Activated CD4-positive, alpha-beta T cell treated with anti-CD3 and anti-CD28 coated beads, Interleukin-2, amount 50 U/mL, for 4 hours (primary cell): ENCODE measurements at places on chromosomes 6 and 20.

GRCh38 chr6:30763618-30764489 lies 19.5 kb upstream of the IER3 start:
- DNase-seq: no peak

GRCh38 chr6:137190583-137191094 lies 17.2 kb upstream of the IL22RA2 start:
- DNase-seq: no peak

- DNase-seq: no peak
These were observed 313.2 kb downstream of the TFAP2A start for GRCh38 chr6:10101551-10102252.

DNA sequence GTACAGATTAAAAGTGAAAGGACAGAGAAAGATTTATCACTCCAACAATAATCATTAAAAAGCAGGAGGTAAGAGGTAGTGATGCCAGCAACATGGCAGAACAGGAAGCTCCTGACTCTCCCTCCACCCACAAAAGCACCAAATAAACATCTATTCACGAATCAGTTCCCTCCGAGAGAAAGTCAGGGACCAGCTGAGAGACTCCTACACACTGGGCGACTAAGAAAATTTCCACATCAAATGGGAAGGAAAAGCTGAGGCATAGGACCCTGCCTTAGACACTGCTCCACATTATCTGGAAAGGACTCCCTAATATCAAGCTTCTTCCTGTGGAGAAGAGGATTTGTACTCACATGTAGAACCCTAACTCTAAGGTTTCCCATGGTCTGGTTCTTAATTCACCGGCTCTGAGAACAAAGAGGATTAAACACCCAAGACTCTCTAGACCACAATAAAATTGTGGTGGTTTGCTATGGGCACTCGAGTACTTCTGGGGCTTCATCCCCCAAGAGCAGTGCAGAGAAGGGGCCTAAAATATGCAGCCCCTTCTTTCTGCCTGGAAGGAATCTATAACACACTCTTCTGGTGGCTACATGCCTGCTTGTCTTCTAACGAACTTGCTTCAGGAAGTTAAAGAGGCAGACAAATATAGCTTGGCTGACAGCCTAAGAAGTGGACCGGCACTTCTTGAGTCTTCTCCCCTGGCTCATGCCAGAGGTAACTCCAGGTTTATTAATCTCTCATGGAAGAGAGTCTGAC lies 29.4 kb upstream of the ASF1A start:
- DNase-seq: no peak

- DNase-seq: no peak
These were observed 397.1 kb downstream of the ARHGAP18 start for GRCh38 chr6:129312880-129313279.

GRCh38 chr6:137363805-137364138 lies 130.4 kb downstream of the OLIG3 start:
- DNase-seq: no peak

DNA sequence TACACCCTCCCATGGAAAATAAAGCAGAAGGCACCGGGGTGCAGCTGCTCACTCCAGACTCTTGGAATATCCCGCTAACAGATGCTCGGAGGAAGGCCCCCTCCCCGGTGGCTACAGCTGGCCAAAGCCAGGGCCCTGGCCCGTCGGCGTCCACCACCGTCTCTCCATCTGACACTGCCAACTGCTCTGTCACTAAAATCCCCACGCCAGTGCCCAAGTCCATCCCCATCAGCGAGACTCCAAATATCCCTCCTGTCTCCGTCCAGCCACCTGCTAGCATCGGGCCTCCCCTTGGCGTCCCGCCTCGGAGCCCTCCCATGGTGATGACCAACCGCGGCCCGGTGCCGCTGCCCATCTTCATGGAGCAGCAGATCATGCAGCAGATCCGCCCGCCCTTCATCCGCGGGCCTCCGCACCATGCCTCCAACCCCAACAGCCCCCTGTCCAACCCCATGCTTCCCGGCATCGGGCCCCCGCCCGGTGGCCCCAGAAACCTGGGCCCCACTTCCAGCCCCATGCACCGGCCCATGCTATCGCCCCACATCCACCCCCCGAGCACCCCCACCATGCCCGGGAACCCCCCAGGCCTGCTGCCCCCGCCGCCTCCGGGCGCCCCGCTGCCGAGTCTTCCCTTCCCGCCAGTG lies 143.9 kb downstream of the SOBP start:
- no peak for DNase-seq

DNA sequence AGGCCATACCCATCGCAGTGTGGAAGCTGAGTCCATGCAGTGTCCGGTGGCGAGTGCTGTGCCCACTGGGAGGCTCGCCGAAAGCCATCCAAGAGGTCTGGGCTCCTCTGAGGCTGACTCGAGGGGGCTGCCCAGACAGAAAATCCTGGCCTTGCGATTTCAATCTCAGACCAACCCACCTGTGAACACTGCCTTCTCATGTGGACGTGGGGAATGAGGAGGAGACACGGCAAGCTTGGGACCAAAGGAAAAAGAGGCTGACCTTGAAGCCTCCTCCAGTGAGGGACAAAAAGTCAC lies 157.2 kb upstream of the AFDN start:
- DNase-seq: no peak

DNA sequence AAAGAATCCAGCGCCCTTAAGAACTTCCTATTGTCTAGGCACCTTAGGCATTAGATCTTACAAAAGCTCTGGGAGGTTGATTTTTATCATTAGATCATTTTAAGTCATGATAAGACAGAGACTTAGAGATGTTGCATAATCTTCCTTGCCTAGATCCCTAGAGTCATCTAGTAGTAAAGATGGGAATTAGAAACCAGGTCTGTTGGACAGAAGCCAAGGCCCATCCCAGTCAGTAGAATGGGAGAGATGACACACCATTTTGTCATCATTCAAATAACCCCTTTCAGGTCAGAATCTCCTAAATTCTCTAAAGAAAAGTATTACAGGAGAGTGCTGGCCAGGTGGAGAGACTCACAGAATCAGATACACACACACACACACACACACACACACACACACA lies 579.1 kb downstream of the BMP2 start:
- no peak for DNase-seq

DNA sequence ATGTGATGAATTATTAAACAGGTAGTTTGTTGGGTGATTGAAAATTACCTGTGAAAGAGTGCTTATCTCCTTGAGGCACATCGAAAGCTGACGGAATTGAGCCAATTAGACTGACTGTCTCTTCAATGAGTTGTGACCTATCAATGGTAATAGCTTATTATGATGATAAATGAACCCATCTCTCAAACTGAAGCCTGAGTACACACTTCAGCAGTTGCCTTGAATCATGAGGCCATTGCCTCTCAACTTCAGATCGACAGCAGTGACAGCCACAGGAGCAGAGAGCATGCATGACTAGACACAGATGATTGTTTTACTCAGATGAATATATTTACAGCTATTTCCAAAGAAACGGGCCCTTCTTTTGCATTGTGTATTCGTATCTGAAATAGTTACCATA lies 323.9 kb downstream of the LAMA2 start:
- no peak for DNase-seq

DNA sequence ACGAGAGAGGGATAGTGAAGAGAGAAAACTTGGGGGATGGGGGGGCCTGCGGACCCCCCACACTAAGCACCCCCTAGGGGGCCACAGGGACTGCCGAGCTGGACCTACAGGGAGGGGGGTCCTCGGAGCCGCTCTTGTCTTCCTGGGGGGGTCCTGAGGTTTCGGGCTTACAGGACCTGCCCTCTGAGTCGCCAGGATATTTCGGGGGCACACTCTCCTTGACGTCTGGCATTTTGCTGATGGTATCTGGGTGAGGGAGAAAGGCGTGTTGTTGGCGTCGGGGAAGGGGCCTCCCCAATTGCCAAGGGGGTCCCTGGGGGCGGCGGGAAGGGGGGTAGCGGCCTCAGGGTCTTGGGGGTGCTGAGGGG lies 516 bp downstream of the TCP11 start:
- no peak for DNase-seq

DNA sequence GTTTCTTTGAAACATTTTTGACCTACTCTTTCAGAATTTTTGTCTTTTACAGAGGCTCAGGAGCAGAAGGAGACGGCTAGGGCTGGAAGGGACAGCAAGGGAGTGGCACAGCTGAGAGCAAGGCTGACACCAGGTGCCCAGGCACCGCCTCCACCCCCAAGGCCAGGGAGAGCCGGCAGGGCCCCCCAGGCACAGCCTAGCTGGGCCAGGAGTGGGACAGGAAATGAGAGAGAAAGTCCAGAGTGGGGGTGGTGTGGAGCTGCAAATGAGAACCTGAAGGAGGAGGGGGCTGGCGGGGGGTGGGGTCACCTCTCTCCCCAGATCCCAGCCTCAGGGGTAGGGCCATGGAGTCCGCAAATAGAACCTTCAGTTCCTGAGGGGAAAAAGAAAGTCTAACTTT lies 236.7 kb downstream of the CDC5L start:
- no peak for DNase-seq

DNA sequence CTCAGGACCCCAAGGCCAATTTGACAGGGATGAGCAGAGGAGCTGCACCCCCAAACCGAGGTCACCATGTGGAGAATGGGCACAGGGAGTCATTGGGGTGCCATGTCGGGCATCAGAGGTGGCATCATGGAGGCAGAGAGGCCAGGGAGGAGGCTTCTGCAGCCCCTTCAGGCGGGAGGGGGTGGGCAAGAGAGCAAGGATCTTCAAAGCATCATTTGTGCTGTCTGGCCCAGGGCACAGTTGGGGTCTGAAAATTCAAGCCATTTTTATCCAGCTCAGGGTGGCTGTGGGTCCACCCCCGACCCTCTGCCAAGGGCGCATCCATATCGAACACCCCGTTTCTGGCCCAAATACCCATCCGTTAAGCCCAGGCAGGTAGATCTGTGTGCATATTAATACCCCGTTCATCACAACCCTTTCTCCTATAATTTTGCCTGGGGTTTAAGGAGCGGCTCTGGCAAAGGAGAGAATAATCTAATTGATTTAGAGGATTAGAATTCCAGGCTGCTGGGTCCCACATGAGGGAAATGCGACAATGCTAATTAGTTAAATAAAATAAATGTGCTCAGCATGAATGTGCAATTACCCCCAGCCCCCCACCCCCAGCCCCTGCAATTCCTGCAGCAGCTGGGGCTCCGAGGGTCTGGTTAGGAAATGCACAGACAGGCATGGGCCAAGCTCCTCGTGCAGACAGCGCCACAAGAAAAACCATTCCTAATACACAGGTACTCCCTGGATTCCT lies 31.9 kb downstream of the VSTM2L start:
- no peak for DNase-seq

- DNase-seq: no peak
These were observed 1.7 kb upstream of the PIM1 start for GRCh38 chr6:37168163-37168758.

- DNase-seq: no peak
These were observed 97.6 kb downstream of the ELOVL5 start for GRCh38 chr6:53251033-53251672.

- no peak for DNase-seq
These were observed 1274.2 kb upstream of the GJE1 start for GRCh38 chr6:140858381-140858971.

- no peak for DNase-seq
These were observed 27.1 kb upstream of the BEND6 start for GRCh38 chr6:56927538-56928453.

DNA sequence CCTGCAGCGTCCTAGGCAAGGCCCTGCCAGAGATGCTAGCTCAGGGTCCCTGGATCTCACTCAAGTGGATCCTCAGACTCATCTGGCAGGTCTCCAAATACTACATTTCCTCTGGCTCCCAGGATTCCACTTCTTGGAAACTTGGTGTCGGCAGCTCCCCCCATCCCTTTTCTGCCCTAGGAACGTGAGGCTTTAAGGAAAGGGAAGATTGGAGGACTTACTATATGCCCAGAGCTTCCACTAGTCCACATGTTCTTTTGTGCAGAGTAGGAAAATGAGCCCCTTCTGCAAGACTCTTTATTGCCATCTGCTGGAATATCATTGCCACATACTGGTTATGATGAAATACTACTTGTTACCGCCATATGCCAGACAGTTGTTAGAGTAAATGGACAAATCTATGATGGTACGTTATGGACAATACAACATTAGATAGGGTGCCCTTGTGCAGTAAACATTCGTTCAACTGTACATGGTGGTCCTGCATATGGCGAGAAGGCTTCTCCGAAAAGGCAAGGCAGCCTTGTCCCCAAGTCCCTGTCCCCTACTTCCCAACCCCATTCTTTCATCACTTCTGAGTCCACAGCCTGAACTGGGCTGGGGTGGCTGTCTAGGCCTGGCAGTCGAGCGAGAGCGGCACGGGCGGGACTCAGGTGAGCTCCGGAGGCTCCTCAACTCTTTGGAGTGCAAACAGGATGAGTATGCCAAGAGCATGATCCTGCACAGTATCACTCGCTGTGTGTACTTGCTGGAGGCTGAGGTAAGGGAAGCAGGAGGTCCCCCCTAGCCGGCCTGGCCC lies 780 bp downstream of the ARMC12 start:
- no peak for DNase-seq

- DNase-seq: no peak
These were observed 29.4 kb upstream of the ZBP1 start for GRCh38 chr20:57649617-57650015.

DNA sequence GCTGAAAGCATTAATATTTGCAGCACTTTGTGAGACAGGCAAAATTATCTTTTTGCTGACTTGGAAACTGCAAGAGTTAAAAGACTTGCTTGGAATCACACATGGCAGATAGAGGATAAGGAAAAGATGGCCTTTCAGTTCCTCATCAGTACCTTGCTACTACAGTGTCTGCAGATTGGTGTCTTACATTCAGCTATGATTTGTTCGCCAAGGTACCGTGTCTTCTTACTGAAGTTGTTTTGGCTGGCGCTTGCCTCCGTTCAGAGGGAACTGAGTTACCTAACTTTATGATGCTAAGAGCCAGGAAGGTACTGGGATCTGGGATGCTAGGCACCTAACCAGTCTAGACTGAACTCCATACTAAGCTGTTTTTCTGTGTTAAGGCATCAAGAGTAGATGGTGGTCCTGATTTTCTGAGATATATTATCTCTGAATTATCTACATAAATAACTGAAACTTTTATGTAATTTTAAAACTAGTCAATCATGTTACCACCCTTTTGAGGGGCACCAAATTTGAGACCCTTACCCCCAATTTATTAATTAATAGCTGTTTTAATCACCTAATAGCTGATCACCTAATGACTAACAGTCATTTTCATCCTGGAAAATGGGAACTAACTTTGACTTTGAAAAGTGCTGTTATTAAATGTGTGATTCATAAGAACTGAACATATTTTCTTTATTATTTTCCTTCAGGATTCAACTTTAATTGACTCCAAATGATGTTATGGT lies 2.5 kb downstream of the WTAP start:
- no peak for DNase-seq

GRCh38 chr6:96652552-96652951 lies 89.6 kb downstream of the FHL5 start:
- DNase-seq: no peak

- DNase-seq: no peak
These were observed 99.8 kb downstream of the HIVEP2 start for GRCh38 chr6:142845143-142845571.

DNA sequence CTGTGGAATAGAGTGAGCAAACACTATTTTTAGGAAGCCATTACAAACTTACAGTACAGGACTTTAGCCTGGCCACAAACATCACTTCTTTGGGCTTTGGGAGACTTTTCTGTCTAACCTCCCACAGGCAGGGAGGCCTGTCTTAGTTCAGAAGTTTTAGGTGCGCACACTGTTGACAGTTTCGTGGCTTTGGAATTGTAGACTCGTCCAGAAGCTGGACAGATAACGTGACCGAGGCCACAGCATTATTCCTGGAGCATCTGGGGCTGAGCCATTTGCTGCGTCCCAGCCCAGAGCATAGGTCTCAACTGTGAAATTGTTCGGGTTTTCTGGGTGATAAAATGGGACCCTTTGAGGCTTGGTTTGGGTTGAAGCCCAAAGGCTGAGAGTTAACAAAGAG lies 53.8 kb downstream of the NDUFAF5 start:
- no peak for DNase-seq
